ENCODE measurements at places on chromosomes 13 and 19.

DNA sequence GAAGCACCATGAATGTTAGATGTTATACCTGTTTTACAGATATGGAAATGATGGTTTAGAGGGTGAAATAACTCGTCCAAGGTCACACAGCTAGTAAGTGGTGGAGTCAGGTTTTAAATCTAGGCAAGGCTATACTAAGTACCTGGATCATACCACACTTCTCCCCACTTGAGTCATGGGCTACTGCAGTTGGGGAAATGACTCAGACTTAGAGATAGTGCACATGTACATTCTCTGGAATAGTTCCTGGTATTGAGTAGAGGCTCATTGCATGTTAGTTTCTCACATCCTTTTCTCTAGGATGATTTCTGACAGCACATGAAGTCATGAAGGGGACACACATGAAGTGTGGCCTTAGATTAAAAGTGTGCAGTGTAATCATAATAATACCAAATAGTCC, 76.2 kb upstream of the TNFSF11 start:
- DNase-seq, result no peak

DNA sequence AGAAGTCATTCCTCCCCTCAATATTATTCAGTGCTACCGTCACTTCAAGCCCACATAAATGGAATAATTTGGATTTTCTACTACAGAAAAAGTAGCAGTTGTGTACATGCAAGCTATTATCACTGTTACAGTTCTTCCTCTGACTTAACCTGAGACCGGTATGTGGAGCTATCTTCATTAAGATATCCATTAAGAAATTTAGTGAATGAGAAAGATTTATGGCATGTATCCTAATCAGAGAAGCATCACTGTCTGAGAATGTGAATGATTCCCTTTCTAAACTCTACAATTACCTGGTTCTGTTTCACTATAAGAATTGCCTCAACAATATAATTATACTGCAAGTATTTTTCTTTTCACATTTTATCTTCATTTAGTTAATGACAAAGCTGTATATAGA, 278.7 kb downstream of the KLF5 start:
- DNase-seq, result no peak

- DNase-seq, result no peak
Measured at GRCh38 chr13:46377554-46377953, 9.5 kb downstream of the RUBCNL start.

- no peak for DNase-seq
Measured at GRCh38 chr13:80508031-80508430, 167.1 kb upstream of the SPRY2 start.

DNA sequence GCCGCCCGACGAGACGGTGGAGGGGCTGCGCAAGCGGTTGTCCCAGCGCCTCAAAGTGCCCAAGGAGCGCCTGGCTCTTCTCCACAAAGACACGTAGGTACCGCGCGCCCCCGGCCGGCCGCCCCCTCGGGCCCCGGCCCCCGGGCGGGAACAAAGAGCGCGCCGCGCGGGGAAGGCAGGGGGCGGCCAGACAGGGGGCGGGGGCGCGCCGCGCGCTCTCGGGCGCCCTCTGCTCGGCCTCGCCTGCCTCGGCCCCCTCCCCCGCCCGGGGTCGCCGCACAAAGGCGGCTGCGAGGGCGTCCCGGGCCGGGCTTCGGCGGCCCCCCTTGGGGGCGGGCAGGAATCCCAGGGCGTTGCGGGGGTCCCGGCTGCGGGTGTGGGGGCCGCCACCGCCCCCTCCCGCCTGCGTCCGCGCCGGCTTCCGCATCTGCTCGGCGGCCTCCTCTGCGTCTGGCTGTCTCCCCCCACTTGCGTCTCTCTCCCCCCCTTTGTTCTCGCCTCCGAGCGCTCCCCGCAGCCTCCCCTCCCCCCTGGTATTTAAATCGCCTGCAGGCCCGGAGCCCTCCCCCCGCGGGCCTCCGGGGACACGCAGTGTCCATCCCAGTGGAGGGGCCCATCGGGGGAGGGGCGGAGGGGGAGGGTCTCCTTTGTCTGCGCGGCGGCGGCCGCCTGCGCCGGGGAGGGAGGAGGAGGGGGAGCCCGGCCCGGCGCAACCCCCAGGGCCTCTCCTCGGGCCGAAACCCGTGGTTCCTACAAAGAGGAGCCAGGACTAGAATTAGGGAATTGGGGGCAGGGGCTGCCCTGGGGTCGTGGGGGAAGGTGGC, 2.3 kb downstream of the MIDN start:
- no peak for DNase-seq

GRCh38 chr13:42656958-42657357, 83.0 kb downstream of the TNFSF11 start:
- no peak for DNase-seq

DNA sequence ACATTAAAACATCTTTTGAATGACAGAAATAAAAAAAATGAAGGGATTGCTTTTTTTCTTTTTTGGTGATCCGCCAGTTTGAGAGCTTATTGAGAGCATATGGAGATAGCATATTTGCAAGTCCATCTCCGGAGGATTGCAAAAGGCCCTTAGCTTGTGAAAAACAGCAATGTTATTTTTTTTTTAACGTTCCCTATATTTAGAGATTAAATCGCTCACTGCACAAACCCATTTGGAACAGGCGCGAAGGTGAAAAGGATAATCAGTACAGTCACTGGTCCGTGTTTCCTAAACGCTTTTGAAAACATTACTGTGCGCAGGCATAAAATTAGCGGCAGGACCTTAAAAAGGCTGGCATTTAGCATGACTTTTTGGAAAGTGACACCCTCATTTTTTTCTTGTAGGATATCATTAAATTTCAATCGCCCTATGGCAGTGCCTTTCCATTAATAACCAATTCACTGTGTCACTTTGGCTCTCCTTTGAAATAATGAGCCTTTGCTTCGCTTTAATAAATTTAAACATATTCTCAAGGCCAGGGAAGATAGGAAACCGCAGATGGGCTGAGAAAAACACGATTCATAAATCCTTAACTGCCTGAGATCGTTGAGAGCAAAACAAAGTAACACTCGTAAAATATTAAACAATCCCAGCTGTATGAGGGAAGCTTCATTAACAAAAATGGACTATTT, 342.2 kb downstream of the DACH1 start:
- peak; percentile 65 for DNase-seq

DNA sequence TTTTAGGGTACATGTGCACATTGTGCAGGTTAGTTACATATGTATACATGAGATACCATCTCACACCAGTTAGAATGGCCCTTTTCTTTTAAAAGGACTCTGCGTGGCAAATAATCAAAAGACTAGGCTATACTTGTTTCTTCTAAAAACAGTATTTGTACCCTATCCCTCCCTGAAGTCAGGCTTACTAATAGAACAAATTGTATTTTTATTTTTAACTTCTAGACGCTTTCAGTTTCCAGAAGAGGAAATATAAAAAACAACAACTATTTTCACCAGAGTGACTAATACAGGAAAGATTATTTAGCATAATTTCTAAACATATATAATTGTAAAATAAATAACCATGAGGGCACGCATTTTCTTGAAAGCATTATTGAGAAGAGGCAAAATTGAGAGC, 83.6 kb downstream of the ITGBL1 start:
- DNase-seq, result no peak

DNA sequence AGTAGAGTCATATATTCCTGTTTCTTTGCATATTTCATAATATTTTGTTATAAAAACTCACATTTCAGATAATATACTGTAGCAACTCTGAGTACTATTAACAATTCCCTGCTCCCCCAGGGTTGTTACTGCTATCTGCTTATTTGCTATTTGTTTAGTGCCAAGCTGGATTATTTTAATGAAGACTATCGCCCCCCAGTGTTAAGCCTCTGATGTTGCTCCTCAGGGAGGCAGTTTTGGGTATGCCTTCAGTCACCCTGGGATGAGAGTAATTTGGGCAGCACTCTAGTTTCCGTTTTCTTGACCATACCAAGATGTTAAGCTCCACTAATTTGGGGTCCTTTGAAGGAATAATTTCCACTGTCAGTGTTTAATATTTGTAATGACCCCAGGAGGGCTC, 46.0 kb downstream of the MICU2 start:
- peak; percentile 17 for DNase-seq

DNA sequence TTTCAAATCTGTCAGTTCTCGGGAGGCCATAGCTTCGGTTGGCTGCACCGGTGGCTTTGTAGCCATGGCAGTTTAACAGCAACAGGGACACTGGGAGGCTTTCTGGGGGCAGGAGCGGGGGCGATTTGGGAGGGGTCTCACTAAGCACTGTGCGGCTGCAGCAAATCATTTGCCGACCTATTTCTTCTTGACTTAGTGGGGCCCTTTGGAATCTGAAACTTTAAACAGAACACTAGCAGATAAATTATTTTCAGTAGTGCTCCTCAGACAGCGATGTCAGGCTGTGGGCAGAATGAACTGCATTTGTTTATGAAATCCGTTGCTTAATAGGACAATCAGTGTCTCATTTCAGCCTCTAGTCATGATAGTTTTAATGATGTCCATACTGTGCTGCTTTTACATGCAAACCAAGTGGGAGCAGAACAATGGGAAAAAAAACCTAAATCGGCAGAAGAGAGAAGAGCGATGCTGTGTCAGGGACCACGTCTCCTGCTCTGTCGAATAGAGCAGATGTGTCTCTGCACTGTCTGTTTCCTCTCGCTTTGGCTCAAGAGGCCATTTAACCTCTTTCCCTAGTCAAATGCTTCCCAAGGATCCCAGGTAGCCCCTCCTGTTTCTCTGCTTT, 211.9 kb downstream of the OLFM4 start:
- DNase-seq, result no peak

- no peak for DNase-seq
Measured at GRCh38 chr13:60220072-60220471, 56.3 kb upstream of the DIAPH3 start.
